Activated CD4-positive, alpha-beta T cell treated with anti-CD3 and anti-CD28 coated beads for 48 hours (primary cell): ENCODE measurements at places on chromosomes 2 and 18.

DNA sequence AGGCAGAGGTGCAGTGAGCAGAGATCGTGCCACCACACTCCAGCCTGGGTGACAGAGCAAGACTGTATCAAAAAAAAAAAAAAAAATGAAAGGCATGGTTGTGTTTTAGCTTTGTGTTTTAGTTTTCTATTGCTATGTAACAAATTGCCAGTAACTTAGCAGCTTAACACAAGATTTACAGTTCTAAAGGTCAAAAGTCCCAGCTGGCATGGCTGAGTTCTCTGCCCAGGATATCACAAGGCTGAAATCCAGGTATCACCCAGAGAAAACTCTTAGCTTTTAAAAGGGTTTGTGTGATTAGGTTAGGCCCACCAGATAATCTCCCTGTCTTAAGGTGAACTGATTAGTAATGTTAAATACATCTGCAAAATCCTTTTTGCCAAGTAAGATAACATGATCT is 107.7 kb upstream of the YPEL5 start:
- DNase-seq: no peak

DNA sequence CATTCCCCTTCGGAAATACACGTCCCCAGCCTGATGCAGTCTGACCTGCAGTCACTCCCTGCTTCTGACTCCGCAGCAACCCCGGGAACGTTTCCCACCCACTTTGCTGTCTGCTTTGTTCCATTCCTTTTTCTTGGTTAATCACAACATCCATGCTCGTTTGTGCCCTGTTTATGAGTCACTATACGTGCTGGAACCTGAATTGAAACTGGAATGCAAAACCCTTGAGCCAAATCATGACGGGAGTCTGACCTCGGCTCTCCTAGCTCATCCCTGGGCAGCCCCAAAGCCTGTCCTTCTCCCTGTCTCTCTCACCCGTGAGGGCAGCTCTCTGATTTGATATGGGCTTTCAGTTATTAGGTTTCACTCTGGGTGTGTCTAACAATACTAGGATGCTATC is 57.1 kb upstream of the RNF152 start:
- no peak for DNase-seq

DNA sequence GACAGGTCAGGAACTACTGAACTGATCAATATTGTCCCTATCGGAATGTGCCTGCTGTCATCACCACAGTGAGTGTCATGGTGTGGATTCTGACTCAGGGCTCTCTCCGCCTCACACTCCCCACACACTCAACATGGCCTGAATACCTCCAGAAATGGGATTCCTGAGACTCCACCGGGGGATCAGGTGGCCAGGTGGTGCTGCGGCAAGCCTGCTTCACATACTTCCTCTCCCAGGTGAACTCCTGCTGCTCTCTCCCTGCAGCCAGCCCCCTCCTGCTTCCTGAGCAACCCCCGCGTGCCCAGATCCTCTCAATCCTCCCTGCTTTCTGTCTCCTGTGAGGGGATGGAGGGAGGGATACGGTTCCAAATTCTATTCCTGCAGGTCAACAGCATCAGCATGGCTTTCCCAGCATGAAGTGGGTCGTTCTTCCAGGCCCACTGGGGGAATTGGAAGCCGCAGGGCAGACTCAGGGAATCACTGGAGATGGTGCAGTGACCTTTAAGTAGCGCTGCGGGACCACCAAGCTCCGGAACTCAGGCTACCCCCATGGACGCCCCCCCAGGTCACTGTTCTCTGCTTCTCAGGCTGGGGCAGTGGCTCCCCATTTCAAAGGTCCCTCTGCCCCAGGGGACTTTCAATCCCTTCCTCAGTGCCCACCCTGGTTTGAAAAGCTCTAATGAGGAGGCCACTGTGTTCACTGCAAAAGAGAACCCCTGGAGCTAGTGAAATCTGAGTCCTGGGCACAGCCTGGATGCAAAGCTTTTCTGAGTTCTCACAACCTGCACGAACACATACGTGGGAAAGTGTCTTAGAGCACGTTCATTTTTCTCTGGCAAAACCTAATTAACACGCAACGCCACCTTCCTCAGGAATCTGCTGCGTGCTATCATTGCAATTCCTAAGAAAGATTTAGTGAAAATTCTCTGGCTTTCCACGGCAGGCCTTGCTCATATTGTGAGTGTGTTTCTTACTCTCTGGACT is 168.4 kb downstream of the ZFP36L2 start:
- DNase-seq: no peak

DNA sequence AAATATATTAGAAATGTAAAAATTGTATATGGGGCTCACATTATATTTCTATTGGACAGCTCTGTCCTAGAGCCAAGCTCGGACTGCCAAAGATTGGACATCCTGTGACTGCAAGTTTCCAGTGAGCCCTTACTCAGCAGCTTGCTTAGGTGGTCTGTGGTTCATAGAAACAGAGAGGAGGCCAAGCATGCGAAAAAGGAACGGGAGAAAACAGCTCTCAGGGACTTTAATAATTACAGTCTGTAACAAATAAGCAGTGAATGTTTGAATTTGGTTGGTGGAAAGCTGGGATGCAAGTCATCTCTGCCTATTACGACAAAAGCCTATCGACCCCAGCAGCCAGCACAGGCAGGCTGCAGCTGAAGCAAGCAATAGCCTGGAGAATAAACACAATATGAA is 35.6 kb downstream of the WIPF1 start:
- no peak for DNase-seq

DNA sequence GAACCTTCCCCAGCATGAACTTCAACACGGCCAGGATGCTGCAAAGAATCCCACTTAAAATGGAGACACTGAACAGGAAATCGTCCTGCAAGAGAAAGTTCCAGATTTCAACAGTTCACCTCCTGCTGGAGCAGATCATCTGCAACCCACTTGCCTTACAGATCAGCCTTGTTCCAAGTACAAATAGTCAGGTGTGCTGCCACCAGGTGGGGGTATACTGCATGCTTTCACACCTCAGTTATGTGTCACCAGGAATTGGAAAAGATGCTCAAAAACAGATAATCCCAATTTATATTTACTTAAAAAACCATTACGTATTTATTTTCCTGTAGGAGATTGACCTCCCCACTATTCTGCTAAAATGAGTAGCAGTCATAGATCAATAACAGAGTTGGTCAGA is 212.3 kb downstream of the MGAT5 start:
- peak; percentile 36 for DNase-seq

DNA sequence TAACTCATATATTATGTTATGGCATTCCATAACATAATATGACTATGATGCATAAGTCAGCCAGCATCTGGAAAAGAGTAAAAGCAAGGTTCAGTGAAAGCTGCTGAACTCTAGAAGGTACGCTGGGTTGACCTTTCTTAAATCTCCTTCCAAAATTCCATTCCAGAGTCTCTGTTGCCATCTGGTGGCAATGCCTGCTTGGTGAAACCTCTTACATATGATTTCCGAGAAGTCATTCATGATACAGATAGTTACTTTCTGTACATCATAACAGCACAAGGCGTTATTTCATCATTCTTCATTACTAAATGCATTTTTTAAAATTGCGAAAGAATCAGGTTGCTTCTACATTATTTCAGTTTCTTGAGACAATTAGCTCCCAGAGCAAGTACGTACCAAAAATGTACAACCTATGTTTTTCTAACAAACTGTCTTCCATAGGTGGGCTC is 7.0 kb upstream of the EPG5 start:
- DNase-seq: peak; percentile 77

GRCh38 chr2:170396799-170397459 is 219.0 kb downstream of the MYO3B start:
- no peak for DNase-seq

DNA sequence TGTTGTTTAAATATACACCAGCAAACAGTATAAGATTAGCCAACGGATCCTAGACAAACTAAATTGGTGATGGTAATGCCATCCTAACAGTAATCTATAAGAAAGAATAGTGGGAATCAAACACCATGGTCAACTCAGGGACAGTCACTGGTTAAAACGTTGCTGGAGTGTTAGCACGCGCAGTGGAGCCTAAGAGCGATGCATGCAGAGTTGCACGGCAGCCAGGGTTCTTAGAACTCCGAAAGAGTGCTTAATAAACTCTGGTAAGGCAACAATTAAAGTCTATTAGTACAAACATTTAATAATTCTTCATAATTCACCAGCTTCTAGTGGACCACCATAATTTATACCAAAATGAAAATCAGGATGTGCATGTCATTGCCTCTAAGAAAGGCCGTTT is 22.2 kb downstream of the LANCL1 start:
- no peak for DNase-seq

DNA sequence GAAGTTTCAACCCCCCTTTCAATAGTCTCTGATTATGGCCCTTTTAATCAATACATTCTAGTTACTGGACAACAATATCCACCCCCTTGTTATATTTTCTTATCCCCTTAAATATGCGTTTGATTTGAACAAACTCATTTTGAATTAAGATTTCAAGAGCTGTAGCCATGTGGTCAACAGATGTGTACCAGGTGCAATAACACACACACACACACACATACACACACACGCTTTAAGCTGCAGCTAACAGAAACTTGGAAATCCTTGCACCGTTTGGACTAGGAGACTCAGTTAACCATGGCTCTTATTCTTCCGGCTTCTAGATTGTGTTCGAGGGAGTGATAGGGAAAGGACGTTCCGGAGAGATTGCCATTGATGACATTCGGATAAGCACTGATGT is 82.8 kb downstream of the NRP2 start:
- no peak for DNase-seq

GRCh38 chr18:45826084-45826483 is 609 bp downstream of the SIGLEC15 start:
- DNase-seq: no peak

- no peak for DNase-seq
These were observed 17.6 kb downstream of the FBXO11 start for GRCh38 chr2:47888581-47889280.

DNA sequence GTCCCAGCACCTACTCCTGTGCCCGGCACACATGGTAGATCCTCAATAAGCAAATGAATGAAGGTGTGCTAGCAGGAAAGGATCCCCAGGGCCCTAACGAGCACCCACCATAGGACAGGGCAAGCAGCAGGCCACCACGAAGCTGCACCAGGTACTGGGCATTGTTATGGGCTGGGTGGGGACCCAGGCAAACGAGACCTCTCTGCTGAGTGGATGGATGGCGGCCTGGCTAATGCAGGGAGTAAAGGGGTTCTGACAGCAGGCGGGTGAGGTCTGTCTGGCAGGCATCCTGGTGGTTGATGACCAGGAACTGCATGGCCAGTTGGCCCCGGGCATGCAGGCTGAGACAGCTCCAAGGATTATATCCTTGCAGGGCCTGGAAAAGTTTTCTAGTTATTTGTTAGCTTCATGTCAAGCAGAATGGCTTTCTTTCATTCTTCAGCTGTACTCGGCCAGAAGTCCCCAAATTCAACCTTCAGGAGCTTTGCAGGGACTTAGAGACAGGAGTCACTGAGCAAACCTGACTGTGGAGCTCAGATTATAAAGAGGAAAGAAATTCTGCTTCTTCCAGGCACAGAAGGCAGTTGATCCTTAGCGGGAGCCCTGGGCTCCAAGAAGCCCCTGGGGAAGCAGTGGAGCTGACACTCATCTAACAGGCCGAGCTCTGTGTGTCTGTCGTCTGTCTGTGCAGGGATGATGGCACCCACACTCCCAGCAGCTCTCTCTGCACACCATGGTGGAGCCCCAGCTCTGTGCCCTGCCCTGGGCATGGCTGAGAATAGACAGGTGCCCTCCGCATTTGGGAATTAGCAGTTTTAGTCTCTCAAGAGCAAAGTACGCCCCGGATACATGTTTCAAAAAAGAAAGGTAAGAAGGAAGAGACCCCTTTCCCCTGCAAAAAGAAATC is 51.2 kb downstream of the SDC1 start:
- no peak for DNase-seq
